ENCODE measurements at places on chromosomes 1 and 21.

DNA sequence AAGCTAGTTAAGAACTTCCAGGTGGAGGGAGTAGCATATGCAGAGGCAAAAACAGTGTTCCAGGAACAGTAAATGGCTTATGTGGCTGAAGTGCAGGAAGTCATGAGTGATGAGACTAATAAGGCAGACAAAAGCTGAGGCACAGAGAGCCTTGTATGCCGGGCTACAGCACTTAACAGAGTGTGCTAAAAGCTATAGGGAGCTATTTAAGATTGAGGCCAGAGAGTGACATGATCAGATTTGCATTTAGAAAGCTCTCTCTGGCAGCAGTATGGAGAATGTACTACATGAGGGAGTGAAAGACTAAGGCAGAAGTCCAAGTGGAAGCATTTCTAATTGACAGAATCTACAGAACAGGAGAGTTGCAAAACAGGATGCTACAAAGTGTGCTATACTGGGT lies 38.6 kb downstream of the WASF2 start:
- no peak for DNase-seq
- no peaks in the 10 kb centered on the region for H3K27me3 ChIP-seq
- H3K4me3 ChIP-seq = no peak overlapping the region
- peaks cover 7% of the 10 kb centered on the region for H3K36me3 ChIP-seq

GRCh38 chr1:3716351-3716750 lies 35.9 kb upstream of the CCDC27 start:
- DNase-seq = no peak
- H3K27ac ChIP-seq = no peak overlapping the region
- no peak overlapping the region for H3K4me3 ChIP-seq
- no peaks in the 10 kb centered on the region for H3K4me1 ChIP-seq

DNA sequence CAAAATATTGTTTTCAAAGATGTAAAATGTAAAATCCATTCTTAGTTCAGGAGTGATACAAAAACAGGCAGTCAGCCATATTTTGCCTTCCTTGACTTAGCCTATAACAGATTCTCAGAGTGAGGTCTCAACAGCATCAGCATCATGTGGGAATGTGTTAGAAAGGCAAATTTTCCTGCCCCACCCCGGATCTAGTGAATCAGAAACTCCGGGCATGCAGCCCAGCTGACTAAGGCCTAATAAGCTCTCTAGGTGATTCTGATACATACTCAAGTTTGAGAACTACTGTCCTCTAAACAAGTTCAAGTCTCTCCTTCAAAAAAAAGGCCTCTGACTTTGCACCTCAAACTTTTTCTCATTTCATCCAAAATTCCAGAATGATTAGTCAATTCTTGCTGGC lies 46.9 kb upstream of the PRRC2C start:
- peak overlapping the region; percentile 41 for H3K27ac ChIP-seq
- no peaks in the 10 kb centered on the region for H3K36me3 ChIP-seq
- peaks cover 57% of the 10 kb centered on the region for H3K4me1 ChIP-seq

DNA sequence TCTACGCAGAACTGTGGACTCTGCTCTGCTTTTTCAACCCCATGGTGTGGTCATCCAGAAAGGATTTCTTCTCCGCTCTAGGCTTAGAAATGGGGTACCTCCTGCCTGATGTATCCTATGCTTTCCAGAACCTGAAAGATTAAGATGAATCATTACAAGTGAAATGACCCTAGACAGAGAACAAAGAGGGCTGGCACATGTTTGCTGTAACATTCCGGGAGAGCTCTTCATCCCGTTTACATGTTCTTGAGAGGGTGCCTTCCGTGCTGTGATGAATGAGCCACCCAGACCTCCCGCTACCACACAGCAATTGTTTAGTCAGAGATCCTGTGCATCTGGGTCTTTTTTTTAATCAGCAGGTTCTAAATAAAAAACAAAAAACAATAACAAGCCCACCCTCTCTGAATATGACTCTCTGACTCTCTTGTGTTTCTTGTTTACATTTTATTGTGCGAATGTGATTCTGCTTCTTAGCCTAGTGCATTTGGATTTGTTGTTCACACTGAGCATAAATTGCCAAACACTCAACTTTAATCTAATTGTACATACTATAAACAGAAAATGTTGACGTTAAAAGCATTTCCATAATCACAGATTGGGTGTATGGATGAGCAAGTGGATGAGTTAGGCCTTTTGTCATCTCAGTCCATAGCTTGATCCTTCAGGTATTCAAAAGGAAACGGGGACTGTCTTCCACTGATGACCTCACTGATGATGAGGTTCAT lies 87.1 kb downstream of the GPR88 start:
- H3K27ac ChIP-seq = no peak overlapping the region
- H3K4me1 ChIP-seq = peaks cover 31% of the 10 kb centered on the region
- DNase-seq = no peak
- no peak overlapping the region for H3K4me3 ChIP-seq
- no peaks in the 10 kb centered on the region for H3K27me3 ChIP-seq

GRCh38 chr1:116710420-116711262 lies 43.1 kb upstream of the IGSF3 start:
- H3K36me3 ChIP-seq = no peaks in the 10 kb centered on the region
- H3K4me1 ChIP-seq = peaks cover 13% of the 10 kb centered on the region
- H3K27me3 ChIP-seq = peaks cover 15% of the 10 kb centered on the region
- no peak for DNase-seq
- H3K27ac ChIP-seq = no peak overlapping the region

- H3K4me1 ChIP-seq = peaks cover 11% of the 10 kb centered on the region
- DNase-seq = no peak
- no peak overlapping the region for H3K4me3 ChIP-seq
- H3K36me3 ChIP-seq = no peaks in the 10 kb centered on the region
Measured at GRCh38 chr1:61301824-61302657, 219.7 kb downstream of the NFIA start.

- DNase-seq = no peak
- H3K4me3 ChIP-seq = peak overlapping the region; percentile 70
- H3K27ac ChIP-seq = no peak overlapping the region
- H3K36me3 ChIP-seq = no peaks in the 10 kb centered on the region
Measured at GRCh38 chr1:78142736-78143135, 97.0 kb downstream of the GIPC2 start.

GRCh38 chr1:113805256-113805531 lies 7.1 kb downstream of the RSBN1 start:
- H3K27ac ChIP-seq = no peak overlapping the region
- H3K27me3 ChIP-seq = no peaks in the 10 kb centered on the region
- H3K4me1 ChIP-seq = peaks cover 8% of the 10 kb centered on the region
- H3K36me3 ChIP-seq = peaks cover 7% of the 10 kb centered on the region
- H3K4me3 ChIP-seq = no peak overlapping the region

- no peaks in the 10 kb centered on the region for H3K4me1 ChIP-seq
- no peak overlapping the region for H3K27ac ChIP-seq
- H3K36me3 ChIP-seq = no peaks in the 10 kb centered on the region
Measured at GRCh38 chr1:89736937-89737733, 83.7 kb upstream of the LRRC8D start.

- H3K27me3 ChIP-seq = peaks cover 67% of the 10 kb centered on the region
- H3K4me3 ChIP-seq = no peak overlapping the region
- H3K27ac ChIP-seq = no peak overlapping the region
- peaks cover 4% of the 10 kb centered on the region for H3K36me3 ChIP-seq
Measured at GRCh38 chr1:153790313-153790965, 15.2 kb downstream of the SLC27A3 start.

GRCh38 chr1:78240191-78240590 lies 194.4 kb downstream of the GIPC2 start:
- peaks cover 29% of the 10 kb centered on the region for H3K4me1 ChIP-seq
- no peak overlapping the region for H3K4me3 ChIP-seq
- no peak for DNase-seq
- H3K36me3 ChIP-seq = no peaks in the 10 kb centered on the region
- H3K27me3 ChIP-seq = no peaks in the 10 kb centered on the region

- no peaks in the 10 kb centered on the region for H3K27me3 ChIP-seq
- H3K36me3 ChIP-seq = no peaks in the 10 kb centered on the region
- H3K4me1 ChIP-seq = peaks cover 21% of the 10 kb centered on the region
- peak overlapping the region; percentile 47 for H3K27ac ChIP-seq
- DNase-seq = peak; percentile 37
Measured at GRCh38 chr1:89311757-89312156, 39.1 kb upstream of the GBP5 start.

GRCh38 chr1:97488530-97488929 lies 432.3 kb downstream of the DPYD start:
- DNase-seq = no peak
- H3K36me3 ChIP-seq = no peaks in the 10 kb centered on the region
- H3K4me3 ChIP-seq = no peak overlapping the region

DNA sequence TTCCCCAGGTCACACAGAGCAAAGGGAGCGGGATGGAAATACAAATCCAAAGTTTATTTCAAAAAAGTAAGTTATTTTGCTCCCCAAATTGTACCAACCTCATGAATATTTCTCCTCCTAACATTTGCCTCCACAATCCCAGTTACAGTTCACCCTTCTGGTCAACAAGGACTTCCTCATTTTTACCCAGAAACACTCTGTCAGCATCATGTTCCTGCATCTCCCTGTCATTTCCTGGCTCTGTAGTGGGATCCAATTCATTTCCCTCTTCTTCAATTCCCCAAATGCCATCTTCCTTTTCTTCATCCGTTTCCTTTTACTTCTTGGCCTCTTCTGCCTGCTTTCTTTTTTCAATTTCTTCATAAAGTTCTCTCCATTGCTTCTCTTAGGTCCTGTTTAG lies 32.0 kb upstream of the EPS15 start:
- H3K36me3 ChIP-seq = no peaks in the 10 kb centered on the region
- no peak overlapping the region for H3K27ac ChIP-seq
- peaks cover 20% of the 10 kb centered on the region for H3K4me1 ChIP-seq
- no peak for DNase-seq
- H3K27me3 ChIP-seq = no peaks in the 10 kb centered on the region

DNA sequence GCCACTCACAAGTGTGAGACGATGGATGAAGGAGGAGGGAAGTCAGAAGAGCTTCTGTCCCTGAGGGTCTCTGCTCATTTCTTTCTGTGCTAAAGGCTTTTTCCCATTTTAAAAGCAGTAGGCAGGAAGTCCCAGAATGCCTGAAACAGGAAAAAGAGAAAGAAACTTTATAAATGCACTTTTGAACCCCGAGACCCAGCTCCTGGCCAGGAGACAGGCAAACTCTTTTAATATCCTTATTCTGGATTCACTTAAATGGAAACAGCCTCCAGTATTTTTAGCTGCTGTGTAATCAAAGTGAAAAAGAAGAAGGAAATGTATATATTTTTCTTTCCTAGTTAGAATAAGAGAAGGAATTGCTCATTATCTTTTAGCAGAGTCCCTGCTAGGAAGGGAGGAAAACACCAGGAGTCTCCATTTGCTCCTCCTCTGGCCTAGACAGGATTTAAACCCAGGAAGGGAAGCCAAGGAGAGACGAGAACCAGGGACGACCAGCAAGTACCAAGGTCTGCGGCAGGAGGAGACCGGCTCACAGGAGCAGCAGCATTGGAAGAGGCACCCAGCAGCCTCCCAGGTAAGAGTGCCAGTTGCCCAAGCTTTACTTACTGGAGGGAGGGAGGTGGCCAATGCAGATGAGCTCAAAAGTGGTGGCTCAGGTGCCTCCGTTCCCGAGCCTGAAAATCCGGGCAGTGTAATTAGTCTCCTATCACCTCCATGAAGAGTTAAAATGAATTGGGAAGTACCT lies at the start of gene TNN:
TNN (plus strand) TSS at position 472 of the 745 bp plus-strand sequence. CDS start 9,586 bp downstream, outside the sequence.
- no peaks in the 10 kb centered on the region for H3K36me3 ChIP-seq
- H3K4me3 ChIP-seq = no peak within 1 kb of the TSS
- H3K4me1 ChIP-seq = no peaks in the 10 kb centered on the region

DNA sequence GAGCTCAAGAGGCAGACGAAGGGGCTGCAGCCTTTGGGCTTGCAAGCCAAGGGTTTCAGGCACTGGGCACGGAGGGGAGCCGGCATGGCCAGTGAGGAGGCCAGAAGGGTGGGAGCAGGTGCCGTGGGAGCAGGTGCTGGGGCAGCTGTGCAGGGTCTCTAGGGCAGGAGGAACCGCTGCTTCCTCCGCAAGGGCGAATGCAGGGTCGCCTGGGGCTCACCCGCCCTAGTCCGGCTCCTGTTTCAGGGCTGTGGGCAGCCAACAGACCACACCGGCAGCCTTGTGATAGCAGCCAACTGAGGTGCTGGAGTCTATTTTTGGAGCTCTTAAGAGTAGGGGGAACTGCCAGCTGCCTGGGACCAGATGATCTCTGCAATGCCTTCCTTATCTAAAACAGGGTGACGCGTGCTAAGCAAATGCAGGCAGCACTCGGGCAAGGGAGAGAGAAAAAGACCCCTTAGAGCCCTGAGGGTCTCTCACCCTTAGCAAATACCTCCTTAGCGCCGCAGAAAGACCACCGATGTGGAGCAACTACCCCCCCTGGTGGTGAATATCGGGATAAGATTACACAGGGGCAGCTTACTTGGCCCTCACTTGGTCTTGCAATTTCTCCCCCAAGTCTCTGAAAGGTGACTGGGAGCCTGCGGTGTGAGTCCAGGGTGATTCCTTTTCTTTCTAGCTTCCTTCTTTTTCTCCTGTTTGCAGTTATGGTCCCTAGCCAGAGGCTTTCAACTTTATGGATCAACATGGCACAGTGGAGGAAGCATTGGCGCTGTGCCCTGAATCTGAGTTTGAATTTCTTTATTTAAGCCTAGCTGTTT lies 20.7 kb upstream of the MAPKAPK2 start:
- no peak overlapping the region for H3K4me3 ChIP-seq
- DNase-seq = peak; percentile 82
- no peak overlapping the region for H3K27ac ChIP-seq
- H3K27me3 ChIP-seq = peaks cover 76% of the 10 kb centered on the region
- H3K36me3 ChIP-seq = no peaks in the 10 kb centered on the region
- no peaks in the 10 kb centered on the region for H3K4me1 ChIP-seq

DNA sequence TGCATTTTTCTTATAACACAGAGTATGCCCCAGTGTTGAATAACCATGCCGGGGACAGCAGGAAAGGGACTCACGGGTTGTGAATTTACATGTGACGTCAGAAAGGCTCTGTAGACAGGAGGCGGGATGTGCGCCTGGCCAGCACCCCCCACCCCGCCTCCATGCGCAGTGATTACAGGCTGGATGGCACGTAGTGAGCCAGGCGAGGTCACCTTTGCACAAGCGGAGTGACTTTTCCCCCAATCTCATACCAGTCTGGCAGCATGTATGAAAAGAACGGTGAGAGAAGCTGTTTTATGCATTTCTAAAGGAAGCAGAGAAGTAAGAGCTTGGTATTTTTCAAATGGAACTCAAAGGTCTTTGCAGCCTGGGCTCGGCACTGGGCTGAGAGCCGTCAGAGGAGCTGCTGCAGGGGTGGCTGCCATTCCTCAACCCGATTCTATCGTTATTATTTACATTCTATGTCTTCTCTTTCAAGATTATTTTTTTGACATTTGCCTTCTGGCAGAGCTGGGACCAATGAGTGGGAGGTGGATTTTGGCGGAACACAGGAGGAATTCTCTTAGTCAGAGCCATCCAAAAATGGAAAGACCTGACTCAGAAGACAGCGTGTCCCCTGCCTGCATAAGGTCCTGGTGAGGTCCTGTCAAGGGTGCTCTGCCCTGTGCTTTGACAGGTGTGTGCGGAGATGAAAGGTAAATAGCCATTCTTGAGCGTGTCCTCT lies 115.6 kb upstream of the SLC45A1 start:
- H3K4me3 ChIP-seq = peak overlapping the region; percentile 31
- H3K36me3 ChIP-seq = peaks cover 27% of the 10 kb centered on the region
- peaks cover 50% of the 10 kb centered on the region for H3K4me1 ChIP-seq
- DNase-seq = peak; percentile 74
- no peaks in the 10 kb centered on the region for H3K27me3 ChIP-seq

Measured in Calu3 (cell line).